ENCODE measurements at places on chromosomes 2 and 18. TPM values are rescaled to one million over a fixed set of nuclear protein-coding genes. Genes with fewer than 3 reads are reported as not detected.

GRCh38 chr2:873651-874580 lies 76.7 kb upstream of the SNTG2 start:
- H3K4me3 ChIP-seq, result no peak overlapping the region
- DNase-seq, result no peak
- no peaks in the 10 kb centered on the region for H3K4me1 ChIP-seq
- H3K27ac ChIP-seq, result no peak overlapping the region
- no peaks in the 10 kb centered on the region for H3K36me3 ChIP-seq

DNA sequence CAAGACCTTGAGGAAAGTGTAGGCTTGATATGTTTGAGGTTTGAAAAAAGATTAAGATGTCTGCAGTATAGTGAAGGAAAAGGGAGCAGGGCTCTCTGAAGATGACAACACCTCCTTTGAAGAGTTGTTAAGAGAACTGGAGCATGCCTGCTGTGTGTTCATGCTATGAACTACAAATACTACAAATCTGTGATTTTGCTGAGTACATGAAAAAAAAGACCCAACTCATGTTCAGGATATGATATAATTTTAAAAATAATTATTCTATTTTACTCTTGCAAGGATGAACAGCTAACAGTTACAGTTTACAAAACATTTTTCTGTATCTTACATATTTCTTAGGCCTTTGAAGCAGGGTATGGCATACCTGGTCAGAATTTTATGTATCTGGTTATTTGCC lies 305.4 kb upstream of the CWC22 start:
- no peaks in the 10 kb centered on the region for H3K36me3 ChIP-seq
- no peaks in the 10 kb centered on the region for H3K27me3 ChIP-seq
- no peak overlapping the region for H3K4me3 ChIP-seq
- no peak overlapping the region for H3K27ac ChIP-seq

- H3K27me3 ChIP-seq, result no peaks in the 10 kb centered on the region
- H3K36me3 ChIP-seq, result no peaks in the 10 kb centered on the region
- H3K4me1 ChIP-seq, result peaks cover 13% of the 10 kb centered on the region
- H3K27ac ChIP-seq, result no peak overlapping the region
- no peak overlapping the region for H3K4me3 ChIP-seq
Observed at GRCh38 chr2:232869138-232870017, 686 bp upstream of the SNORC start.

GRCh38 chr18:59040770-59041148 lies 98.9 kb upstream of the SEC11C start:
- H3K4me3 ChIP-seq, result no peak overlapping the region
- no peak overlapping the region for H3K27ac ChIP-seq
- no peaks in the 10 kb centered on the region for H3K27me3 ChIP-seq
- H3K36me3 ChIP-seq, result no peaks in the 10 kb centered on the region
- no peaks in the 10 kb centered on the region for H3K4me1 ChIP-seq

- no peak overlapping the region for H3K27ac ChIP-seq
- H3K4me3 ChIP-seq, result no peak overlapping the region
- H3K36me3 ChIP-seq, result no peaks in the 10 kb centered on the region
- no peak for DNase-seq
- no peaks in the 10 kb centered on the region for H3K27me3 ChIP-seq
Observed at GRCh38 chr2:26767894-26768487, 3.9 kb downstream of the SLC35F6 start.

- no peaks in the 10 kb centered on the region for H3K4me1 ChIP-seq
- DNase-seq, result no peak
- no peaks in the 10 kb centered on the region for H3K27me3 ChIP-seq
- H3K36me3 ChIP-seq, result no peaks in the 10 kb centered on the region
- H3K27ac ChIP-seq, result no peak overlapping the region
- H3K4me3 ChIP-seq, result no peak overlapping the region
Observed at GRCh38 chr2:185201063-185201462, 537.5 kb upstream of the FSIP2 start.

DNA sequence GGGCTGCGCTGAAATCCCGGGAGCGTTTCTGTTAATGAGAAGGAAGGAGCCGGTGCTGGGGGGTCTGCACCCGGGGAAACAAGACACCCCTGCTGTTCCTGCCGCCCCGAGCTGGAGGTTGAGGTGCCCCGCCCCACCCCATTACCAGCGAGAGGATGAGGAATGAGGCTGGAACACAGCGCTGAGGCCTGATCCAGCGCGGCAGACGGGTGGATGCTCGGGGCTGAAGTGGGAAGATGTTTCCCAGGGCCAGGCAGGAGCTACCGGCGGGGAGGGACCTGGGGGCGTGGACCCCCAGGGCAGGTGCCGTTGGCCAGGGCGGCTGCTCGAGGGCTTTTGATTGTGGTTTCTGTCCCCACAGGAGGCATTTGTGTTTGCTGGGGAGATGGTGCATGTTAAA lies 134.3 kb upstream of the CTDP1 start:
- DNase-seq, result no peak
- no peak overlapping the region for H3K4me3 ChIP-seq
- no peaks in the 10 kb centered on the region for H3K36me3 ChIP-seq
- H3K27ac ChIP-seq, result no peak overlapping the region
- H3K4me1 ChIP-seq, result no peaks in the 10 kb centered on the region

GRCh38 chr18:580154-580553 lies at the start of gene CETN1:
CETN1 (plus strand) TSS chr18:580380; CDS start chr18:580409, 29 bp downstream.
- no peaks in the 10 kb centered on the region for H3K36me3 ChIP-seq
- no peak within 1 kb of the TSS for H3K4me3 ChIP-seq
- H3K27ac ChIP-seq, result no peak within 1 kb of the TSS
- H3K4me1 ChIP-seq, result no peaks in the 10 kb centered on the region

DNA sequence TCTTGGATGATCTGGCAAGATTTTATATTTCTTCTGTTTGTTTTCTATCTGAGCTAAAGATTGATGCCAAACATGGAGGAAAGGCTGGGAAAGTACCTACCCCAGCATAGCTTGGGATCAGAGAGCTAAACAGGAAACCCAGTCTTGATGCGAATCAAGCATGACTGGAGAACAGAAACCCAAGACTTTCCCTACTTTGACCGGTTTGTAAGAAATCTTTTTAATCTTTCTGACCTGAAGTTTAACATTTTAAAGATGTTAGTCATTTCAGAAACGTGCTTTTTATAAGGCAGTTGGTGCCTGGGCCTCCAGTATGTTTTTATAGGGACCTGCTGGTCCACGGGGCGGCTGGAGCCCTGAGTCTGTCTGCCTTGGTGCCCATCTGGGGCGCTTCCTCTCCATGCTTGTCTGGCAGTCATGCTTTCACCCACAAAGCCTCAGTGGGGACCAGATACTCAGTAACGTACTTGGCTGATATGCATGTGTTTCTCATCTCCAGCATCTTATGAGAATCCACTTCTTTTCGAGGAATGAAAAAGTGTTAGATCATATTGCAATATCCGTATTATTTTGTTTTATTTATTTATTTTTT lies 266.5 kb downstream of the PTGR3 start:
- H3K27ac ChIP-seq, result no peak overlapping the region
- H3K36me3 ChIP-seq, result no peaks in the 10 kb centered on the region
- no peaks in the 10 kb centered on the region for H3K27me3 ChIP-seq
- DNase-seq, result no peak

- H3K4me1 ChIP-seq, result no peaks in the 10 kb centered on the region
- H3K27me3 ChIP-seq, result no peaks in the 10 kb centered on the region
- DNase-seq, result no peak
- H3K36me3 ChIP-seq, result no peaks in the 10 kb centered on the region
- H3K27ac ChIP-seq, result no peak overlapping the region
- H3K4me3 ChIP-seq, result no peak overlapping the region
Observed at GRCh38 chr2:11990576-11990975, 244.1 kb downstream of the LPIN1 start.

GRCh38 chr2:216606551-216607276 lies 26.5 kb upstream of the IGFBP2 start:
- no peaks in the 10 kb centered on the region for H3K27me3 ChIP-seq
- H3K27ac ChIP-seq, result no peak overlapping the region
- H3K4me1 ChIP-seq, result no peaks in the 10 kb centered on the region
- no peak for DNase-seq
- H3K36me3 ChIP-seq, result no peaks in the 10 kb centered on the region

DNA sequence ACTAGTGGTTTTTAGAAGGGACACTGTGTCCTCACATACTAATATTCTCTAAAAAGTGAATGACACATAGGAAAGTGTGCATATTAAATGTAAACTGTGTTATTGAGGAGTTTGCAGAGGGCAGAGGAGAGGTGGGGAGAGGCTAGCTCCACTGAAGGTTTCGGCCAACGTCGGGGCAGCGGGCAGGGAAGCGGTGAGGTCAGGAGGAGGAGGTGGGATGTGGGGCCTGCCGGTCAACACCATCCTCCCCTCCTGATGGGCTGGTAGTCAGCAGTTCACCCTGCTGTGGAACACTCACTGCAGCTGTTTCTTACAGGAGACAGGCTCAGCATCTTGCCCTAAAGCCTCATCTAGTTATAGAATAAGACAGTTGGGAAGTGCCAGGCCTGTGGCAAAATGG lies 74.2 kb downstream of the ARHGEF4 start:
- no peaks in the 10 kb centered on the region for H3K36me3 ChIP-seq
- H3K27ac ChIP-seq, result no peak overlapping the region
- H3K4me3 ChIP-seq, result no peak overlapping the region
- no peak for DNase-seq
- H3K4me1 ChIP-seq, result no peaks in the 10 kb centered on the region

DNA sequence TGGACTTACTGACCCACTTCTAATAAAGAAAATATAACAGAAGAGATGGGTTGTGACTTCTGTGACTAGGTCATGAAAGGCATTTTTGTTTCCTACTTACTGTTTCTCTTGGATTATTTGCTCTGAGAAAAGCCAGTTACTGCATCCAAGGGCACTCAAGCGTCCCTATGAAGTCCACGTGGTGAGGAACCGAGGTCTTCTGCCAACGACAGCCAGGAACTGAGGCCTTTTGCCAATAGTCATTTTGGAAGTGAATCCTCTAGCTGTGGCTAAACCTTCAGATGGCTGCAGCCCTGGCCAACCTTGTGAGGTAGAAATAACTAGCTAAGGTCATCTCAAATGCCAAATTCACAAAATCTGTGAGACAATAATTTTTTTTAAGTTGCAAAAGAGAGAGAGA lies 449.8 kb upstream of the RGPD4 start:
- no peaks in the 10 kb centered on the region for H3K36me3 ChIP-seq
- no peak for DNase-seq
- no peaks in the 10 kb centered on the region for H3K4me1 ChIP-seq

DNA sequence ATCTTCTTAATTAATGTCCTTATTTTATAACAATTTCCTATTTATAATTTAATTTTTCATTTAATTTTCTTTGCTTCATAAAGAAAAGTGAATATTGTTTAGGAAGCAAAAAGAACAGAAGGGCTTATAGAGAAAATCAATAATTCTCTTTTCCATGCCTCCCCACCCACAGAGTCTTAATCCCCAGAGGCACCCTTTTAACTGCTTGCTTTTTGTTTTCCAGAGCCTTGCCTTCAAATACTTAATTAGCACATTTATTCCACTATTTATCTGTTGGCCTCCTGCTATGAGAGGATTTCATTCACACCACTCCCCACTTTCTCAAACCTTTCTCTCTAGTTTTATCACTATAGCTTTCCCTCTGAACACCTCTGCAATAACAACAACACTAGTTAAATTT lies 373.6 kb downstream of the MBD2 start:
- no peaks in the 10 kb centered on the region for H3K27me3 ChIP-seq
- no peak overlapping the region for H3K4me3 ChIP-seq
- H3K36me3 ChIP-seq, result no peaks in the 10 kb centered on the region

DNA sequence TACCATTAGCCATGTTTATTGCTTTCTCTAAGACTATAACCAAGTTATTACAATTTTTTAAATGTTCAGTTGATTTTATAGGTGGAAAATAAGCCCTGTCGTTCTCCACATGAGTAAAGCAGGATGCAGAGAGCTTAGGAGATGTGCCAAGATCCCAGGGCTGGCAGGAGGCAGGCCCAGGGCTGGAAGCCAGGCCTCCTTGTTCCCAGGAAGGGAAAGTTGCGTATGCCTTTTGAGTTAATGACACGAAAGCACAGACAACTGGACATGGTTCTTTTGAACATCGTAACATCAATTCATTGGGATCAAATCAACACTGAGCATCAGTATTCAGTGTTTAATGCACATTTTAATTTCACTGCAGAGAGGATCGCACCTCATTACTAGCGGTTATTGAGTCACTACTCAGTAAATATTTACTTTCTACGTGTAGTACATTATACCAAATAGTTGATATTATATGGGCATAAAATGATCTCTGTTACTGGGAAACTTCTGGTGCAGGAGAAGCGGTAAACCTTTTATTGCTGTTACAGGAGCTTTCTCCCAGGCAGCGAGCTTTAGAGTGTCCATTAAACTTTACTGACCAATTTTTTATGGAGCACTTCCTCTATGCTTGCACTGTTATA lies 60.0 kb downstream of the RNF144A start:
- H3K27ac ChIP-seq, result peak overlapping the region; percentile 16
- peak; percentile 55 for DNase-seq
- no peaks in the 10 kb centered on the region for H3K27me3 ChIP-seq

DNA sequence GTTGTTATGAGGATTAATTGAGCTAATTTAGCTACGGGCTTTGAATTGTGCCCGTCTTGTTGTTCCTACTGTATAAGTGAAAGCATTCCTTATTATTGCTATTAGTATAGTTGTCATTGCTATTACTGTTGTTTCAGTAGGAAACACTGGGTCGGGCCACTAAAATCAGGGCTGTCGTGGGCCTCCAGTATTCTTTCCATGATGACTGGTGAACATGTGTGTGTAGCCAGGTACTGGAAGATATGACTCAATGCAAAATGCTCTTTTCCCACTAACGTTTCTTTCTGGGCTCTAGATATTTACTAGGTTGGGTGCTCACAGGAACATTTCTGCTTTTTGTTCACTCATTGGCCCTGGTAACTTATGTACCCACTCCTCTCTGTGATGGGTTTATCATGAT lies 4.9 kb downstream of the TTL start:
- H3K27ac ChIP-seq, result no peak overlapping the region
- no peaks in the 10 kb centered on the region for H3K36me3 ChIP-seq
- peaks cover 6% of the 10 kb centered on the region for H3K4me1 ChIP-seq
- H3K4me3 ChIP-seq, result no peak overlapping the region

DNA sequence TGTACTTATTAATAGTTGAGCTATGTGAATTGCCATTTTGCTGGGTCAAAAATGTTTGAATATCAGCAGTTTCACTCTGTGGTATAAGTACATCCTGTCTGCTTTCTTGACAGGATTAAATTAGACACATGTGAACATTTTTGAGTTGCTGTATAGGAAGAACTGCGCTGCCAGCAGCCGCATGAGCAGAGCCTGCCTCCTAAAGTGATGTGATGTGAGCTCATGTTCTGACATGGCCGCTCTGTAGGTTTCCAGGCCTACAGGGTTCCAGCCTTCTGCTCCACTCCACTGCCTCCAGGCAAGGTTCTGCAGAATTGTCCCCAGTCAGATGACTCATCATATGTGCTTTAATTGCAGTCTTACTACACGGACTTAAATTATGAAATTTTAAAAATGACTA lies 119.7 kb upstream of the NFATC1 start:
- H3K27ac ChIP-seq, result no peak overlapping the region
- no peak overlapping the region for H3K4me3 ChIP-seq
- H3K4me1 ChIP-seq, result no peaks in the 10 kb centered on the region
- no peaks in the 10 kb centered on the region for H3K36me3 ChIP-seq
- no peaks in the 10 kb centered on the region for H3K27me3 ChIP-seq

- H3K27me3 ChIP-seq, result no peaks in the 10 kb centered on the region
- DNase-seq, result no peak
- H3K27ac ChIP-seq, result no peak overlapping the region
- no peaks in the 10 kb centered on the region for H3K36me3 ChIP-seq
Observed at GRCh38 chr2:126884861-126885750, 13.6 kb upstream of the TEX51 start.

Gene STON1
- 11.9 TPM for total RNA-seq

Gene RUFY4
- not detected for total RNA-seq

Gene TNS1
- 20.6 TPM for total RNA-seq

Gene VWC2L
- not detected for total RNA-seq
